AG20443 (cell line): ENCODE measurements at places on chromosomes 12 and 14.

DNA sequence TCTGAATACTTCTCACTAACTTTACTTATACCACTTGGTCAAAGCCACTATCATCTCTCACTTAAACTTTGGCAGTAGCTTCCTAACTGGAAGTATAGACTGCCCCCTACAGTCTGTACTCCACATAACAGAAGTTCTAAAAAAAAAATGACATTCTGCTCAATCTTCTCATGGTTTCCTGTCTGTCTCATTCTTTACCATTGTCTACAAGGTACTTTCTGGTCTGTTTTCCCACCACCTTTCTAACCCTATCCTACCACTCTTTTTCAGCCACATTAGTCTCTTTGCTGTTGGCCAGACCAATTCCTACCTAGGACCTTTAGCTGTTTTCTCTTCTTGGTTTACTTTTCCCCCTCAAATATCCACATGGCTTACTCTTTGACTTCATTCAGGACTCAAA lies 14.7 kb downstream of the CPSF6 start:
- peak; percentile 26 for DNase-seq

GRCh38 chr14:71165121-71166031 lies 258.1 kb downstream of the PCNX1 start:
- peak; percentile 55 for DNase-seq

DNA sequence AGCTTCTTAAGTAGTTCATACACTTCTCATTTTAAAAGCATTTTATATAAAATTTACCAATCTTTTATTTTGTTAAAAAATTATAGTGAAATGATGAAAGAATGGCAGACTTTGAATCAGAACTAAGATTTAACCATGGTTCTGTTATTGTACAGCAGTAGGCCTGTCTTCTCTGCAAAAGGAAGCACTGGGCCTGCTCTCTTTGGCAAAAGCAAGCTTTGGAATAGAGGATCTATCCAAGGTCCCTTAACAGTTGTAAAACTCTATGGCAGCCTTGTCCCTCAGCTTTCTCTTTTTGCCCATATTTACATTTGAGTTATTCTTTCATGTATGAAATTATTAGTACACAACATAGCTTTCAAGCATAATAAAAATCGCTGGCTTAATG lies 82.8 kb downstream of the PLEKHG7 start:
- no peak for DNase-seq

DNA sequence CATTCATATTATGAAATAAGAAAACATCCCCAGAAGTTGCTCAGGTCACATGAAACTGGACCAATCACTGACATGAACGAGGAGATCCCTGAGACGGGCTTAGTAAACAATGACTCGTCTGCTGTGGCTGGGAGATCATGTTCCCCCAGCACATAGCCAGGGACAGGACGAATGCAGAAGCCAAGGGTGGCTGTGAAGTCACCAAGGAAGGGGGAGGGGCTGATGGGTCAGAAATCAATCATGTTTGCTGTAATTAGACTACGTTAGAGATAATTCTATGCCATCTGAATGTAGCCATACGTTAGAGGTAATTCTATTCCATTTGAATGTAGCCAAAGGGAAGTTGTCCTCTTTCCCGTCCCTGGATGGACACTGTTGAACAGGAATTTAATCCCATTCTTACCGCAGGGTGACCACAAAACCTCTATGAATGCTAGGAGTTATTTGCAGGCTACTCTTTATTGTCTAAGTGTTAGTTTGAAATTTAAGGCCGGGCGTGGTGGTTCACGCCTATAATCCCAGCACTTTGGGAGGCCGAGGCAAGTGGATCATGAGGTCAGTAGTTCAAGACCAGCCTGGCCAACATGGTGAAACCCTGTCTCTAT lies 332.9 kb downstream of the TMEM132D start:
- no peak for DNase-seq

- no peak for DNase-seq
Measured at GRCh38 chr14:93967637-93968250, 8.6 kb downstream of the ASB2 start.

DNA sequence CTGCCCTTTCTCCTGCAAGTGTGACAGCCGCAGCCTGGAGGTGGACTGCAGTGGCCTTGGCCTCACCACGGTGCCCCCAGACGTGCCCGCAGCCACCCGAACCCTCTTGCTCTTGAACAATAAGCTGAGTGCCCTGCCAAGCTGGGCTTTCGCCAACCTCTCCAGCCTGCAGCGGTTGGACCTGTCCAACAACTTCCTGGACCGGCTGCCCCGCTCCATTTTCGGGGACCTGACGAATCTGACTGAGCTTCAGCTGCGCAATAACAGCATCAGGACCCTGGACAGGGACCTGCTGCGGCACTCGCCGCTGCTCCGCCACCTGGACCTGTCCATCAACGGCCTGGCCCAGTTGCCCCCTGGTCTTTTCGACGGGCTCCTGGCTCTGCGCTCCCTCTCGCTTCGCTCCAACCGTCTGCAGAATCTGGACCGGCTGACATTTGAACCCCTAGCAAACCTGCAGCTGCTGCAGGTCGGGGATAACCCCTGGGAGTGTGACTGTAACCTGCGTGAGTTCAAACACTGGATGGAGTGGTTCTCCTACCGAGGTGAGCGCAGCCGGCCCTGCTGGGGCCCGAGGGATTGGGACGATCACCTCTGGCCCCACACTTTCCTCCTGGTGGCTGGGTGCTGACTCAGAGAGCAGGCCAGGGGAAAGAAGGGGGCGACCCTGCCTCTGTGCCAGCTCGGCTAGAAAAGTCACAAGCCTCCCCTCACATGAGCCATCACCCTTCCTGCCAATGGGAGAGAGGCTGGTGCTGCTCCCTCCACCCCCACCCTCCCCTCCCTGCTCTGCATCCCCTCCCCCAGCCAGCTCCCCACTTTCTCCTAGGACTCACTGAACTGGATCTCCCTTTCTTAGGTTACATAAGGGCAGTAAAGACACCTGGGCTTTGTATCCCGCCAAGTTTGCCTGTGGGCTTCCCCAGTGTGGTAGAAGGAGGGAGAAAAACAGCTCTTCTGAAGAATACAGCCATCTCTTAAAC lies 10.9 kb downstream of the LRTM2 start:
- peak; percentile 86 for DNase-seq

DNA sequence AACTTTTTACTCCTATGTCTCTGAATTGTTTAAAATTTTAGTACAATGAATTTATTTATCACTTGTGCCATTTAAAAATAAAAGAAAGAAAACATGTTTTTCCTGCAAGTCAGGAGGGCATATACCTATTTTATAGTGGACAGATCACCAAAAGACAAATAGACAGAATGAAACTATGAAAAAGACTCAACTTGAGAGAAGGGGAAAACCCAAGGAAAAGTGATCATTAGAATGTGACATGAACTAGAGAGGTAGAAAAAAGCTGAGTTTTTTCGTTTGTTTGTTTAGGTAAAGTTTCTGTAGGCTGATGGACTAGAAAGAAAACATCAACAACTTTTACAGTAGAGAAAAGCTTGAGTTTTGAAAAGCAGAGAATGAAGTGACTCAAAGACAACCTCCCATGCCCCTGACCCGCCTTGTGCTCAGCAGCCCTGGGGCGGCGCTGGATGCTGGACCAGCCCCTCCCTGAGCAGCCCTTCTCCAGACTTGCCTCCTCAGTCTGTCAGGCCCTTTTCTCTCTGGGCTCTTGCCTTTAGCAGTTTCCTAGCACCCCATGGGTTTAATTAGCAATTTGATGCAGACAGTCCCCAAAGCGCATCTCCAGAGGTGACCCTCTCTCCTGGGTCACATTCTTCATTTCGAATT lies 95.1 kb upstream of the ARID2 start:
- no peak for DNase-seq

DNA sequence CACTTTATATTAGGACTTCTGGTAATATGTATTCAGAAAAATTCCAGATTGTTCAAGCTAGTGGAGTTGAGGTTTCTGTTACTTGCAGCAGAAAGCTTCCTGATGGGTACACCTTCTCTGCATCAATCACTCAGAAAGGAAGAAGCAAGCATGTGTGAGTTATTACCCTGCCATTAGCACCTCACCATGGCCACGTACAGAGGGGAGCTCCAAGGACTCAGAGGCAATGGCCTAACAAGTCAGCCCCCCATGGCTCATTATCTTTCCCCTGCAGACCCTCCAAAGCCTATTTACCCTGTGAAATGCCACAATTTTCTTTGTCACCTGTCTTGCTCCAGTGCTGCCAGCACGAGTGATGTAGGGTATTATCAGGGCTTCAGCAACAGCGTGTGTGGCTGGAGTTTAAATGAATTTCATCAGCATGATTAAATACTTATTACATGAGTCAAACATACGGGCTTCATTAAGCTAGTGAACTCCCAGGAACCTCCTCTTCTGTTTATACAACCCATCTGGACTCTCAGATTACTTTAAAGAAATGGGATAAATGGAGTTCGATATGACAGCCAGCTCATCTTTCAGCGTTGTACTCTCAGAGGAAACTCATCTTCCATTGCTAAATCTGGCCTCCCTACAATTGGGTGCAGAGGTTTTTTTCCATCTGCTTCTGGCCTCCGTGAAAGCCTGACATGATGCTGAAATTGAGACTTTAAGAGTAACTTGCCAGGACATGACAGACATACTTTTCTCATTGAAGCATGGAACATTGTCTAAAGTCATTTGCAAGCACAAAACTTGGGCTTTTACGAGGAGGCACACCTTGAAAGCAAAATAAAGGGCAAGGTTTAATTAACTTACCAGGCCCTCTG lies 135.9 kb downstream of the TMEM30B start:
- DNase-seq, result peak; percentile 82

DNA sequence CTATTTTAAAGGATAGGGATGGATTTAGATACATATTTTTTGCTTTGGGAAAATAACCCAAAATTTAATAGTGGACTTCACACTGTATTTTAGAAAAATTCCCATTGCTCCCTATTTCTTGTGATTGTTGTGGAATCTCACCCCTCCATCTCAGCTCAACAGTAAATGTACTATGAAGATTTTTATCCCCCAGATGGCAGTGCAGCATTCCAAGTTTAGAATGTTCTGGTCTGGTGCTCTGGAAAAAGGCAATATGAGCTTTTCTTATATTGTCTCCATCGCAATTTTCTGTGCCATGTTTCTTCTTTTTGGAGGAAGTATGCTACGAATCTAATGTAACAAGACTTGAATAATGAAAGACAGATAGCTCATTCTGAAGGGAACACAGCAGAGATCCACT lies 471.7 kb upstream of the SYT1 start:
- peak; percentile 12 for DNase-seq

GRCh38 chr12:91138337-91138920 lies 27.1 kb upstream of the LUM start:
- no peak for DNase-seq
